GM23248 (cell line): ENCODE measurements at places on chromosomes 11 and 22. TPM values are rescaled to one million over a fixed set of nuclear protein-coding genes. Genes with fewer than 3 reads are reported as not detected.

Gene SCN4B
- not detected in 2 replicates for polyA plus RNA-seq

Gene GRK2
- polyA plus RNA-seq = 6.0 and 7.8 TPM in 2 replicates

Gene KRTAP5-11
- polyA plus RNA-seq = not detected in 2 replicates

GRCh38 chr11:130999086-130999485 is 82.8 kb upstream of the SNX19 start:
- DNase-seq = peak; percentile 51

DNA sequence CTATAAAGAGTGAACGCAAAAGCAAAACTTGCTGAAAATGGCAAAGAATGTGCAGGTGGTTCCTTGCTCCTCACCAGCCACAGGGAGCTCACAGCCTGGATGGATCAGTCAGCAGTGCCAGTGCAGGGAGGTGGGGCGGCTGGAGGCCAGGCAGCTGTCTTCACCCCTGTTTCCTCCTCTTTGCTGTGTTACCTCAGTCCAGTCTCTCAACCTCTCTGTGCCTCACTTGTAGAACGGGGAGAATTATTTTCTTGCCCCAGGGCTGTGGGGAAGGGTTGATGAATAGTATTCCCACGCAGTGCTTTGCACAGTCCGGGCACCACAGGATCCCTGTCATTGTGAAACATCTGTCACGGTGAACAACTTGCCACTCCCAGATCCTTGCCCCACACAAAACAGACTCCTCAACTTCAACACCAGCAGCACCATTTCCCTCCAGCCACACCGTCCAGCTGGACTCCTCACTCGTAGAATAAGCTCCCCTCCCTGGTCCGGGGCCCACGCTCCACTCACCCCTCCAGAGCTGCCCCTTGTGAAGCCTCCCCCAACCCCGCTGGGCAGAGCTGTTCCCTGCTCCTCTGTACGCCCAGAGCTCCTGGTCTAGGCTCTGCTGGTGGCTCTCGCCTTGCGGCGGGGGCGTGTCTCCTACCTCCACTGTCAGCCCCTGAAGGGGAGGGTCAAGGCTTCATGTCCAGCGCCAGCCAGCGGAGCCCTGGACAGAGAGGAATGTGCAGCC is 27.7 kb downstream of the MPPED1 start:
- no peak for DNase-seq

DNA sequence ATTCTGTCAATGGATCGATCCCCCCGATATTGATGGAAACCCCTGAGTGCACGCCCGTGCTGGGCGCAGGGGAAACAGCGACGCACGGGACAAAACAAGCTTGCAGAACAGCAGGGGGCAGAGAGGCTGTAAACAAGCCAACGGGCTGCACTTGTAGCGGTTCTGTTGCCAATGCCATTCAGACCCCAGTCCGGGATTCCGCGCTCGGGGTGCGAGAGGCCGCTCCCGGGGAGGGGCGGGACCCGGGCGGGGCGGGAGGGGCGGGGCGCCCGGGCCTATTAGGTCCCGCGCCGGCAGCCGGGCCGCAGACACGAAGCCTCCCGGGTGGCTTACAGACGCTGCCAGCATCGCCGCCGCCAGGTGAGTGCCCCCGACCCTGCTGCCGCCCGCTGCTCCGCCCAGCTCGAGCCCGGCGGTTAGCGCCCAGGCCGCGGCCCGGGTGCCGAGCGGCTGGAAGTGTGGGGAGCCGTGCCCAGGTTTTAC is at the start of gene BIK:
BIK (plus strand) TSS at position 307 of the 483 bp plus-strand sequence. CDS start 13,273 bp downstream, outside the sequence.
- peak; percentile 44 for DNase-seq

DNA sequence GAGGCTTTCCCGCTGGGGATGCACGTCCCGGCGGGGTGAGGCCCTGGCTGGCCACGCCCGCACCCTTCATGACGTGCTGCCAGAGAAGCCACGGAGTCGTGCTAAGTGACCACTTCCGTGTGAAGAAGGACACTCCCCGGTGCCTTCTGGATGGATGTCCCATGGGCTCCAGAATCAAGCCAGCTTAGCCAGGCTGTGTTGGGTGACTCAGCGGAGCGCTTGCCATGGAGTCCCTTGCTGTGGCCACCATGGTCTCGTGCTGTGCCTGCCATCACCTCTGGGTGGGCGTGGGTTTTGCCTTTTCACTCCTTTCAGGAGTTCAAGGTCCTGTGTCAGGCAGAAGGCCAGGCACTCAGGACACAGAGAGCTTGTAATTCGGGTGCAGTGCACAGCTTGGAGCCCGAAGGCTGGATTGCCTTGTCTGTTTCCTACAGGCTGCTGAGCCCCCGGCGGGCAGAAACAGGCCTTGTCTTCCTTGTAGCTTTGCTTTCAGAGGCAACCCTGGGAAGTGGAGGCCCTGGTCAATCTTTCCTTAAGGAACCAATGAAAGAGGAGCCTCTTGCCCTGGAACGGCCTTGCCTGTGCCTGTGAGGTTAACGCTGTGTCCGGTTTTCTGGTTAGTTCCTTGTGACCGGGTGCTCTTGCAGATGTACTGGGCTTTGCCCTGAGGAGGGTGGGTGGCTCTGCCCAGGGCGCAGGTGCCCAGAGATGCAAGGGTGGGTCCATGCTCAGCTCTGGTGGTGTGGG is 268.6 kb downstream of the TBC1D22A start:
- DNase-seq = peak; percentile 93

DNA sequence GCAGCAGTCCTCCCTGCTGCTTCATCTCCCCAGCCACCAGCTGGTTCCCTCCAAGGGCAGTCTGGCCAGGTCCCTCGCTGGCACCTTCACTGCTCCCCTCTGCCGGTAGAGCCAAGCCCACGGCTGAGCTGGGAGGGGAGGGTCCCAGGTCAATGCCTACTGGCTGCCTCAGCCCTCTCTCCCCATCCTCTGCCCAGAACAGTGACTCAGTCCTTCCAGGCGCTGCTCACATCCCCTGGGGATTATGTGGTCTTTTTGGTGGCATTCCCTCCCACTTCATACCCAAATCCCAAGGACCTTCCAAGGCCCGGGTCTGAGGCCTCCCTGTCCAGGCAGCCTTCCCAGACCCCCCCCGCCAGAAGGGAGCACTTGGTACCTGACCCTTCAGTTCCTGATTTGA is 44.9 kb downstream of the WNT7B start:
- DNase-seq = peak; percentile 66

GRCh38 chr22:37267135-37267587 is 15.1 kb upstream of the CYTH4 start:
- DNase-seq = peak; percentile 57

- no peak for DNase-seq
Observed at GRCh38 chr22:19545935-19546207, 21.7 kb upstream of the CLDN5 start.

DNA sequence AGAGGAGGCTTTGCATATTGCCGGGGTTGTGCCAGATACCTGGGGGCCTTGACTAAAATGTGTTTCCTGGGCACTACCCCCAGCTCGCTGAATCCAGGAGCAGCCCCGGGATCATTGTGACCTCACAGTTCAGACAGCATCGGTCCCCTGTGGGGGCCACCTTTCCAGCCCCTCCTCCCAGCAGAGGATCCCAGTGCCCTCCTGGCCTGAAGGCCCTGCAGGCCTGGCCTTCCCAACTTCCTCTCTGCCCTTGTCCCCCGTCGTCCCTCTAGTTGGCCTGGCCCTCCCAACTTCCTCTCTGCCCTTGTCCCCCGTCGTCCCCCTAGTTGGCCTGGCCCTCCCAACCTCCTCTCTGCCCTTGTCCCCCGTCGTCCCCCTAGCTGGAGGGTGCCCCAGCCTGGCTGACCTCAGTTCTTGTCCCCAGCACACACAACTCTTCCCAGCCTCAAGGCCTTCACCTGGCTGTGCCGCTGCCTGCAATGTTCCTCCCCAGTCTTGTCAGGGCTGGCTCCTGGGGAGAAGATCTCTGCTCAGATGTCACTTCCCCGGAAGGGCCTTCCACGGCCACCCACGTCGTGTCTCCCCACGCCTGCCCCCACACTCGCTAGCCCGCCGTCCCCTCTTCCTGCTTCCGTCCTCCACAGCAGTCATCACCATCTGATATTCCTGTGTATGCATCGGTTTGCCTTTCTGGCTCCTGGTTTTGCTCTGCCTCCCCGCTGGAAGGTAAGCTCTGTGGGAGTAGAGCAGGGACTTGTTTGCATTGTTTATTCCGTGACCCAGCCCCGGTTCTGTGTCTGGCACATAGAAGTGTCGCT is 12.6 kb upstream of the ANO1 start:
- DNase-seq = no peak
